Activated naive CD8-positive, alpha-beta T cell treated with anti-CD3 and anti-CD28 coated beads, Interleukin-2, amount 10 ng/mL, durations not matched to agents 7 days and 5 days (primary cell): ENCODE measurements at places on chromosomes 12 and 14.

DNA sequence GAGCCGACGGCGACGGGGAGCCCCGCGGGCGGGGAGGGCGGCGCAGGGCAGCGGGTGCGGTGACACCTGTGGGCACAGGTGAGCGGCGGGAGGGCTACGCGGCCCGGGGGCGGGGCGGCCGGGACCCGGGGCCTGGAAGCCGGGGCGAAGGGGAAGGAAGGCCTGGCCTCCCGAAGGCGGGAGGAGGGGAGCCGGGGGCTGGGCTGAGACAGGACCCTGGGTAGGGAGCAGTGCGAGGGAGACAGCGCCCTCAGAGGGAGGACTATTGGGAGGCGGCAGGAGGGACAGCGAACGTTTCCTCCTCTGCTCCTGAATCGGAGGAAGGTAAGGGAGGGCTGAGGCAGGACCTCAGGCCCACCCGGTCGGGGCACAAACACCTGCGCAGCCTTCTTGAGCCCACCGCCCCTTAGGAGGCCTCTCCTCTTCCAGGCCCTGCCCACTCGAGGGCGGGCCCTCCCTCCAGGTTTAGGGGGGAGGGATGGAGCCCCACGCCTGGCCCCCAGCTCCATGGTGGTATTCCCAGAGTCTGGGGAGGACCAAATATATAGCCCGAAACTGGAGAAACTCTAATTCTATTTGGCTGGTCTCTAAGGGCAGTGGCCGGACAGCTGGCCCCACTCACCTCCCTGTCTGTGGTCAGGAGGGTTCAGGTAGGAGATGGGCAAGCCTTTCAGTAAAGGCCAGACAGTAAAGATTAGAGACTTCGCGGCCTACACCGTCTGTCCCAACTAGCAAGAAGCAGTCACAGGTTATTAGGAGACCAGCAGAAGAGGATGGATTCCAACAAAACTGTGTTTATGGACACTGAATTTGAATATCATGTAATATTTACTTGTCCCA lies 509 bp downstream of the PLEKHG6 start:
- DNase-seq: peak; percentile 27

DNA sequence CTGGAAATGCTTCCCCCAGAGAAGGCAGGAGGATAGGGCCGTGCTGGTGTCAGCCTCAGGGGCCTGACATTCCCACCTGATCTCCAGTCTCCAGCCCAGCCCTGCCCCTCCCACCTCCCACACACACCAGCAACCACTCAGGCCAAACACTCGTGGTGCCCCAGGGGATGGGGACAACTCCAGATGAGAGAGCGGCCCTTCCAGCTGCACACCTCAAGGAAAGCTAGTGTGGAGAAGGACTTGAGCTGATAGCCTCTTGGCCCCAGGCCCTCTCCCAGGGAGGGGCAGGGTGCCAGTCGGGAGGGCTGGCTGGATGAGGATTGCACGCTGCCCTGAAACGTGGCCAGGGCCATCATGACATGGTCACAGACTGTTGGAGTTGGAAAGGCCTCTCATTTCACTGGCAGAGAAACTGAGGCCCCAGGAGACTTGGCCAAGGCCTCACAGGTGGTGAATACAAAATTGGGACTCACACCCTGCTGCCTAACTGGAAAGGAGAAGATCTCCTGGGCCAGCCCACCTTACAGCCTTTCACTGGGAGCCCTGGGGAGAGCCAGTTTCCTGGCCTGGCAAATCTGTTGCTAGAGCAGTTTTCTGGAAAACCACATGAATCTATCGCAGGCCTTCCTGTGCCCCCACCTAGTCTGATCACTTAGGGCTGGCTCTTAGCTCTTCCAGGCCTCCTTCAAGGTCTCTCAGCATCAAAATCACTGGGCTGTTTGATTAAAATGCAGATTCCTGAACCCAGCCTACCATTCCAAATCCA lies 52.1 kb downstream of the IRF2BPL start:
- no peak for DNase-seq

GRCh38 chr12:3820122-3820521 lies 53.1 kb downstream of the PARP11 start:
- no peak for DNase-seq

DNA sequence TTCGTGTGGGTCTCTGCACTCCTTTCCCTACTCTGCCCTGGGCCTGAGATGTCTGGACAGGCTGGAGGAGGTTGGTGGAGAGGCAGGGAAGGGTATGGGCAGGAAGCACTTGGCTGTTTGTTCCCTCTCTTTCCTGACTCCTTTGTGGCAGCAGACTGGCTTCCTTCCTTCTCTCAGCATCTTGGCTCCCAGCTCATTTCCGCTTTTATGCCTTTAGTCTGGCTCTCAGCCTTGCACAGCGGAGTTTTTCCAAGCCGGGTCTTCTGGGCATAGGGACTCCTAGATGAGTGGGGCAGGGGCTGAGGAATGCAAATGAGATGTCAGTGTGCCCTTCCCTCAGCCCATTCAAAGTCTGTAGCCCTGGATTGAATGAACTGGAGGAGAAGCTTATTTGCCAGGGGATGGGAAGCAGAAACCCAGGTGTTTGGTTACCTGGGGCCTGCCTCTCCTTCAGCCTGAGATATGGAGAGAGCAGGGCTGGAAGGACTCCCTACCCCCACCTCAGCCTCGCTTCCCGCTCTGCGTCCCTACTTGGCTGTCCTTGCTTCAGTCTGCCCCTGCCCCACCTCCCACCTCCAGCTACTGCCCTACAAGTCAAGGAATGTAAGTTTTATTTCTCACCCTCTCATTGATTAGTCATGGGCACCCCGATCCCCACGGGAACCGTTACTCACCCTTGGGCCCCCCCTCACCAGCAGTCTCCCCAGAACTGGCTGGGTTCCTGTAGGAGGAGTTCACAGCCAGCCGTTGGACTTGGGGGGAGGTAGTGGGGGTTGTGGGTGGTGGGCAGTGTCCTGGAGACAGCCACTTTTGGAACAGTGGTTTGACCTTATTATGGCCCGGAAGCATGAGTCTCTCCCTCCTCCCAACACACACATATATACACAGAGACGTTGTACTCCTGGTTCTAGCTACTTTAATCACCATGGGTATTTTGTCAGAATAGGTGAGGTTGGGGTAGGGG lies 9.3 kb upstream of the ITGA5 start:
- DNase-seq: peak; percentile 19

DNA sequence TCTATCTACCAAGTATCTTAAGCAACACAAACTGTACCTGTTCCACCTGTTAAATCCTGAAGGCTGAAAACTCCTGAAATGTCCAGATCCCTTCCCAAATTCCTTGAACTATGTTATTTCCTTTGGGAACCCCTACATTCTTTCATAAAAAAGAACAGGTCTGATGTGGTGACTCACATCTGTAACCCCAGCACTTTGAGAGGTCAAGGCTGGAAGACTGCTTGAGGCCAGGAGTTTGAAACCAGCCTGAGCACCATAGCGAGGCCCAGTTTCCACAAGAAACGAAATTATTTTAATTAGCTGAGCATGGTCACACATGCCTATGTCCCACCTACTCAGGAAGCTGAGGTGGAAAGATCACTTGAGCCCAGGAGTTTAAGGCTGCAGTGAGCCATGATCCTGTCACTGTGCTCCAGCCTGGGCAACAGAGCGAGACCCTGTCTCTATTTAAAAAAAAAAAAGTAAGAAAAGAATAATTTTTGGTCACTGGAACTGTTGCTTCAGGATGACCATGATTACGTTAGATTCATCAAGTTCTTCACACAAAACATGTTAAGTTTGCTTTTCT lies 84.3 kb downstream of the PHLDA1 start:
- DNase-seq: no peak

- DNase-seq: no peak
Measured at GRCh38 chr14:96482986-96483385, 19.2 kb upstream of the PAPOLA start.

- no peak for DNase-seq
Measured at GRCh38 chr12:55024575-55024974, 4.8 kb downstream of the NEUROD4 start.

DNA sequence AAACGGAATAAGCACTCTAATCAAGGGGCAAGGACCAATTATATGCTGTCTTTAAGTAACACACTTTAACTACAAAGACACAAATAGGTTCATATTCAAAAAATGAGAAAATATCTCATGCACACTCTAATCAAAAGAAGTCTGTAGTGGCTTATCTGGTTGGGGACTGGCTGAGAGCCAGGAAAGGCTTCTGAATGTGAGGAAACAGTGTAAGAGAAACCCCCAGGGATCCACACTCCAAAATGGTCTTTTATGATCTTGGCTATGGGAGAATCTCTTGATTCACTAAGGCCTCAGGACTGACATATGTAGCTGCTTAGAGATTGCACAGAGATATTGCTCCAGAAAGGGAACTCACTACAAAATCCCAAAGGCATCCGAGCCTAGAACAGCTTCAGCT lies 10.3 kb downstream of the CTSG start:
- no peak for DNase-seq

DNA sequence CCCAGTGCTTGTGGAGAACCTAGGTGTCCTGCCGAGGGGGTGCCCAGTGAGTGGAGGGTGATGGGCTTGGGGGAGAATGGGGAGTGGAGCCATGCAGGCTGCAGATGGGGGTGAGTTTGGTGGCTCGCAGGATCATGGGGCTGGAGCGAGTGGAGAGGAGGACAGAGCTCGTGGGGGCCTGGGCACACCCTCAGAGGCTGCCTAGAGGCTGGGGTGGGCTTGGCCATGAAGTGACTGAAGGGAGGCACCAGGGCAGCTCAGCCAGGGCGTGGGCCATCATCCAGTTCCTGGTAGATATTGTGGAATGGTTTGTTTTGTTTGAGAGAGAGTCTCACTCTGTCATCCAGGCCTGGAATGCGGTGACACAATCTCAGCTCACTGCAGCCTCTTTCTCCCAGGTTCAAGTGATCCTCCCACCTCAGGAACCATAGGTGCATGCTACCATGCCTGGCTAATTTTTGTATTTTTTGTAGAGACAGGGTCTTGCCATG lies 43.4 kb upstream of the AMN start:
- no peak for DNase-seq

DNA sequence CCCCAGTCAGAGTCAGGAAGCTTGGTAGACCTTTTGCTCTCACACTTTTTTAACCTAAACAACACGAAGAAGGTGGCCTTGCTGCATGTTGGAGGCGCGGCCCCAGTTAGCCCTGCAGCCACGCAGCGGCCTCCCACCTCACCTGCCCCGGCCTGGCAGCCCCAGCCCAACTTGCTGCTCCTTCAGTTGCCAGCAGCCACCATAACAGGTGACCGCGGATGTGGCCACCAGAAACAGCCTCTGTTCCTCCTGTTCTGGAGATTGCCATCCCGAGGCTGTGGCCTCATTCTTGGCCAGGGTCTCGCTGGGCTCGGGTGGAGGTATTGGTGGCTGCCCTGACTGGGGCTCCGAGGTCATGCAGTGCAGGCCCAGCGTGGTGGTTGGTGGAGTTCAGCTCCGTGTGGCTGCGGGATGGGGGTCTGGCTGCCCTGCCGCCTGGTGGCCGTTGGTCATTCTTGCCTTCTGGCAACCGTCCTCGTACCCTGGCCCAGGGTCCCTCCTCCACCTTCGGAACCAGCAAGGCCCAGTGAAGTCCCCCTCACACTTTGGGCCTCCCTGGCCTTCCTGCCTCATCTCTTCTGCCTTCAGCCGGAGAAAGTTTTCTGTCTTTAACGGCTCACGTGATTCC lies 20.7 kb upstream of the TEX22 start:
- DNase-seq: no peak

GRCh38 chr12:123591702-123592481 lies 7.5 kb downstream of the TMED2 start:
- no peak for DNase-seq
